ENCODE measurements at places on chromosomes 13 and 19.

- no peak for DNase-seq
These were observed 185.3 kb upstream of the MIR17HG start for GRCh38 chr13:91162180-91162579.

DNA sequence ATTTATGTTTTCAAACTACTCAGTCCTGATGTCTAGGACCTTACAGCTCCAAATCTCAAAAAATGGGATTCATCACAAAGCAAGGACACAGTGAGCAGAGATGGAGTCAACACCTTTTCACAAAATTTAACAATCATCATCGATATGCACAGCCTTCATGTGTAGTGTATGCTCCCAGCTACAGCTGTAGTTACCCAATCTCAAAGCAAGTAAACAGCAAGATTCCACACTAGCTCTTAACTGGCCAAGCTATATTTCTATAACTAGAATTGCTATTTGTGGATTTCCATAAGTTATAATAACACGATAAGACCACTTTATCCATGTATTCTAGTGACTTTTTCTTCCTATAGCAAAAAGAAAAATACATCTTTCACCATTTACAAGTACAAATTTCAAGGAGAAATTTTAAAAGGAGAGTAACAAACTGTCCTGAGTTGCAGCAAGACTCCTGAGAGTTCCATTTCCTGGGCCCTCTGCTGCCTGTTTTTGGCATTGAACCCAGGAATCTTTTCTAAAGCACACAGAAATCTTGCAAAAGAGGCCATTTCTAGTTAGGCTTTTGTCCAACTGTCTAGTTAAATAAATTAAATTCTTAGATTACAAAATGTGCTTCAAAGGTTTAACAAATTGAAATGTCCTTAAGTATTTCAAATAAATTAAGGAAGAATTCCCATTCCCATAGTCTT lies 460.6 kb downstream of the FGF14 start:
- peak; percentile 3 for DNase-seq

DNA sequence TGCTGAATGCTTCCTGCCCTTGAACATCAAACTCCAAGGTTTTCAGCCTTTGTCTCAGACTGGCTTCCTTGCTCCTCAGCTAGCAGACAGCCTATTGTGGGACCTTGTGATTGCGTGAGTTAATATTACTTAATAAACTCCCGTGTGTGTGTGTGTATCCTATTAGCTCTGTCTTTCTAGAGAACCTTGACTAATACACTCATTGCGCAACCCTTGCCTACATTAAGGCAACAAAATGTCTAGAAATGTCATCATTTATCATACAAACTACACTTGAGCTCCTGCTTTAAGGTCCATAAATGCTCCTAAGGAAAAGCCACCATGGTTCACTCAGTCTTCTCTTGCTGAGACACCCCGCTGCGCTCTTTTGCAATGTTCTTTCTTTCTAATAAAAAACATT lies 2861.0 kb downstream of the PCDH9 start:
- peak; percentile 41 for DNase-seq

DNA sequence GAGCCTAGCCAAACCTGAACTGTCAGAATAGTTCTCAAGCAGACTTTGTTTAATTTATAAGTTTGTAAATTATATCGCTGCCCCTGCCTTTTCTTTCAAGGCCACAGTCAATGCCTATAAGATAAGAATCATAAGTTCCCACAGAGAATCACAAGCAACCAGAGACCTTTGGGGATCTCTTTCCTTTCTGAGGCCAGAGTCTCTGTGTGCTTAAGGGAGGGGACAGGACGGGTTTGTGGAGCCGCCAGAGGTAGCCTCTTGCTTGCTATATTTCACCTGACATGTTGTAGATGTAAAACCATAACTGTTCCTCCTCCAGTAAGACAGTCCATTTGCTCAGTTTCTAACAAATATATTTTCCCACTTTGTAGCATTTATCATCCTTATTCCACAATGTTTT lies 458.8 kb downstream of the RFC3 start:
- DNase-seq = no peak

GRCh38 chr13:62418376-62418775 lies 1002.7 kb upstream of the PCDH20 start:
- DNase-seq = no peak

DNA sequence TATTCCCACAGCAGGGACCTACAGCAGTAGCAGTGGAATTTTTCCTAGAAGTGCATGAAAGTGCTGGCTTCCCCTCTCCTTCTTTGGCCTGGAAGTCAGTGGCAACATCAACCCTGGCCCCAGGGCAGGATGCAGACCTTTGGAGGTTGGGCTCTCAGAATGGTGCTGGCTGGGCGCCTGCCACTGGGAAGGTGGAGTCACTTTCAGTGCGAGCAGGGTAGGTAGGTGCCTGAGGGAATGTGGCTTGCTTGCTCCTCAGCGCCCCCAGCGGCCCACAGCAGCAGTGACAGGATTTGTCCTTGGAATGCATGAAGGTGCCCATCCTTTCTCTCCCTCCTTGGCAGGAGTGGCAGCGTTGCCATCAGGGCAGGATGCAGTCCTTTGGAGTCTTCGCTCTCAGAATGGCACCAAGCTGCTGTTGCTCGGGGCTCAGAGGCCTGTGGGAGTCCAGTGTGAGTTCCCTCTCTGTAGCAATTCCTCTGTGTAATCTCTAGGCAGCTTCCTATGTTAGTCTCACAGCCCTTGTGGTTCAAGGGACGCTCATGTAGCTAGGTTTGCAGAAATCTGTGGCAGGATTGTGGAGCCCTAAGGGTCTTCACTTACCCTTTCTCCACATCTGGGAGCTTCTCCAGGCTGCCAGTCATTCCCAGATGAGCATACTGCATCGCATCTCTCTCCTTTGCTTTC lies 354.4 kb upstream of the DACH1 start:
- peak; percentile 7 for DNase-seq

- DNase-seq = no peak
These were observed 23.9 kb upstream of the NCCRP1 start for GRCh38 chr19:39172700-39173501.

DNA sequence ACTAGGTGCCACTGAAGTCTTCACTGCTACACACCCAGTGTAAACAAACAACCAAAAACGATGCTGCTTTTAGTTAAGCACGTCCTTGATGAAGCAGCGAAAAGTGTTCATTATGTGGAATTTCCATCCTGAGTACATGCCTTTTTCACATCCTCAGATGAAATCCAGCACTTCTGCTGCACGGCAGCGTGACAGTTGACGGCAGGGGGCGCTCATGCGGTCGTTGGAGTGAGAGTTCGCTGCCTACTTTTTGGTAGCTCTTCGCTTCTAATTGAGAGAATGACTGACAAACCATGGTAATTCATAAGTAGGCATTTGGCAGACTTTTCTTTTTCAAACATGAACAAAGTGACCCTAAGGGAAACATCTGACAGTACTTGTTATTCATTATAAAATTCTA lies 1124.9 kb downstream of the EFNB2 start:
- peak; percentile 51 for DNase-seq

- no peak for DNase-seq
These were observed 8.5 kb upstream of the CEACAM5 start for GRCh38 chr19:41699968-41700323.

- DNase-seq = no peak
These were observed 33.8 kb downstream of the ZNF44 start for GRCh38 chr19:12260861-12261260.

GRCh38 chr13:62910541-62911060 lies 1495.0 kb upstream of the PCDH20 start:
- no peak for DNase-seq

DNA sequence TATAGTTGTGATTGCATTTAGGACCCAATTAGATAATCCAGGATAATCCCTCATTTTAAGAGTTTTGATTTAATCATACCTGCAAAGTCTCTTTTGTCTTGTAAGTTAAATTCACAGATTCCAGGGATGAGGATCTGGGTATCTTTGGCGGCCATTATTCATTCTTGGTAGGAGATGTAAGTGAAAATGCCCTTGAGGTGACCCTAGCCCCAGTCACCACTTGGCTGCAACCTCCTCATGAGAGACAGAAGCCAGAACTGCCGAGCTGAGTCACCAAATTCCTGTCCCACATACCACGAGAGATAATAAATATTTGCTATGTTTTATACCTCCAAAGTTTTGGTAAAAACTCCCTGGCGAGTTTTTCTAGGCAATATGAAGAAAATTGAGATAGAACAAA lies 389.4 kb downstream of the RFC3 start:
- peak; percentile 91 for DNase-seq

DNA sequence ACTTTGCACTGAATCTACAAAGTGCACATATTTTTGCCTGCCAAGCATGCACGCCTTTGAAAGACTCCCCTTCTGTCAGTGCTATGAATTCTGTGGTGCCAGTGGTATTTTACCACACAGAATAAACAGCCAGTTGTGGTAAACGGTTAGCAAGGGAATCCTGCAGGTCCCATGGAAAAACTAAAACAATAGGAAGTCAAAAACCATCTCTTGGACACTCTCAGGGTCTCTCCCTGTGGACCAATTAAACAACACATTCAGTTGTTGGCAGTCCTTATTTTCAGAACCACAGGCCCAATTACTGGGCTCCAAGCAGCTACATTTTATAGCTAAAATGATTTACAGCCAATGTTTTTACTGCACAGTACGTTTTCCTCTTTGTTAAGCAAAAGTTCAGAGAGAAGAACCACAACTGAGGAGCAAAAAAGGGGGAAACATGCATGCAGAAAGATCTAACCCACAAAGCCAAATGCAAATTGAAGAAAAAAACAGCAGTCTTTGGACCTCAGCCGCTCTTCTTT lies 116.9 kb downstream of the KCTD12 start:
- DNase-seq = no peak

DNA sequence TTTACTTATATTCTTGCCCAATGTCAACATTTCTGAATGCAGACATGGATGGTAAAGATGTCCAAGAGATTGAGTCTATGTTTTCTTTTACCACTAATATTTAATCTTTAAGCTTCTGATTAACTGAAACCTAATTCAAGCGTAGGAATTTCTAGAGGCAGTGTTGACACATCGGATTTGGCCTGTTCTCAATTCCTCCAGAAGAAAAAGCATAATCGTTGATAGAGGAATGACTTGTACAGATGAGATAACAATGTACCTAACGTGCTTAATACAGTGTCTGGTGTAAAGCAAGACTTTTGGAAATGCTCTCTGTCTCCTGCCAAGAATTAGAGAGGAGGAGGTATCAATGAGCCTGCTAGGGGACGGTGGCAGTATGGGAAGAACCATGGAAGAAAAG lies 35.2 kb downstream of the SLC15A1 start:
- no peak for DNase-seq

GRCh38 chr19:35978271-35978670 lies 16.7 kb upstream of the SDHAF1 start:
- no peak for DNase-seq

GRCh38 chr19:49613374-49613773 lies 22.4 kb downstream of the PRR12 start:
- no peak for DNase-seq

DNA sequence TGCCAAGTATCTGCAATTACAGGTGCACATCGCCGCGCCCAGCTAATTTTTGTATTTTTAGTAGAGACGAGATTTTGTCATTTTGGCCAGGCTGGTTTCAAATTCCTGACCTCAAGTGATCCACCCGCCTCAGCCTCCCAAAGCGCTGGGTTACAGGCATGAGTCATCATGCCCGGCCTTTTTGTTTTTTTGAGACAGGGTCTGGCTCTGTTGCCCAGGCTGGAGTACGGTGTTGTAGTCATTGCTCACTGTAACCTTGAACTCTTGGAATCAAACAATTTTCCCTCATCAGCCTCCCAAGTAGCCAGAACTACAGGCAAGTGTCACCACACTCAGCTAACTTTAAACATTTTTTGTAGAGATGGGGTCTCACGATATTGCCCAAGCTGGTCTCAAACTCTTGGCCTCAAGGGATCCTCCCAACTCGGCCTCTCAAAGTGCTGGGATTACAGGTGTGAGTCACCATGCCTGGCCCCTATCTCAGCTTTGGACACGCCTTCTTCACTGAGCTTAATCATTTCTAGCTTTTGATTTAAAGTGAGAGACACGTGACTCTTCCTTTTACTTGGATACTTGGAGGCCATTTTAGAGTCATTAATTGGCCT lies 4.0 kb upstream of the IRGC start:
- no peak for DNase-seq

- DNase-seq = no peak
These were observed 62.3 kb downstream of the KCTD15 start for GRCh38 chr19:33859016-33859415.

DNA sequence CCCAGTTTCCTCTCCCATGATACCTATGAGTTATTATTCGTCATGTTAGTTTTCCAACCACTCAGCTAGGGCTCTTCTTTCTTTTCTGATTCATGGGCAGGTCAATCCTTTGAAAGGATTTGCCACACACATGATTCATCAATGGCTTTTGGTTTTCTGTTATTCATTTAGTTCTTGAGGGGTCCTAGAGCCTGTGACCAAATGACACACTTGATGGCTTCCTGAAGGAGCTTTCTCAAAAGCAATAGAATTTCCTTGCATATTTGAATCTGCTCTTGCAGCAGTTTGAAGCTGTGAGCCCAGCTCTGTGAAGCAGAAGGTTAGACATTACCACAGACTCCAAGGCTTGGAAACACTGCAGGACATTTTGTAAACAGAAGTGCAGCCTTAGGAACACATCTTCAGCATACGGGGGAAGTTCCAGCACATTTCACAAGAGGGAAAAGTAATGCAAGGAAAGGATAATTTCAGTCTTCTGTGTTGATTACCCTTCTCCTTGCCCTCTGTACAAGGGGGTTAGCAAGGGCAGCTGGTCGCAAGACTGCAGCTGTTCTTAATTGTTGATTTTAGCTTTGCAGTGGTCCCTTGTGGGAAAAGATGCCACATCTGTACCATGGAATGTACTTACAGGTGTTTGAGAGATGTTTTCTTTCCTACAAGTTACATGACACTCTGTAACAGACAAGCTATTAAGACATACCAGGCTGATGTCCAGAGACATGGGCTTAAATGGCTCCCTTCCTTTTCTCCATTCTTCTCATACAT lies 338.6 kb downstream of the KCNRG start:
- DNase-seq = peak; percentile 20

DNA sequence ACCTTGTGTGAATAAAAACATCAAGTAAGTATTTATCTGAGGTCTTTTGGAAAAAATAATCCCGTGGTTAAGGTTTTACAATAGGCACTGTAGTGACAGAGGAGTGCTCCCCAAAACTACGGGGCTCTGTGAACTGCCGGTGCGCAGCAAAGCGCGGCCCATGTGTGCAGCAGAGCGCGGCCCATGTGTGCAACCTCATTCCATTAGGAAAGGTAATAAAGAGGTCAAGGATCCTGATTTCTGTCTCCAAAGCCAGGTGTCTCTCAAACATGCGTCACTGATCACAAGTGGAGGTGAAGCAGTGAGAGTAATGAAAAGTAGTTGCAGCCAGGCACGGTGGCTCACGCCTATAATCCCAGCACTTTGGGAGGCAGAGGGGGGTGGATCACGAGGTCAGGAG lies 58.7 kb downstream of the MRPL57 start:
- no peak for DNase-seq

GRCh38 chr19:47161876-47162489 lies 31.3 kb downstream of the SAE1 start:
- no peak for DNase-seq
